ENCODE measurements at places on chromosomes 12 and 14.

DNA sequence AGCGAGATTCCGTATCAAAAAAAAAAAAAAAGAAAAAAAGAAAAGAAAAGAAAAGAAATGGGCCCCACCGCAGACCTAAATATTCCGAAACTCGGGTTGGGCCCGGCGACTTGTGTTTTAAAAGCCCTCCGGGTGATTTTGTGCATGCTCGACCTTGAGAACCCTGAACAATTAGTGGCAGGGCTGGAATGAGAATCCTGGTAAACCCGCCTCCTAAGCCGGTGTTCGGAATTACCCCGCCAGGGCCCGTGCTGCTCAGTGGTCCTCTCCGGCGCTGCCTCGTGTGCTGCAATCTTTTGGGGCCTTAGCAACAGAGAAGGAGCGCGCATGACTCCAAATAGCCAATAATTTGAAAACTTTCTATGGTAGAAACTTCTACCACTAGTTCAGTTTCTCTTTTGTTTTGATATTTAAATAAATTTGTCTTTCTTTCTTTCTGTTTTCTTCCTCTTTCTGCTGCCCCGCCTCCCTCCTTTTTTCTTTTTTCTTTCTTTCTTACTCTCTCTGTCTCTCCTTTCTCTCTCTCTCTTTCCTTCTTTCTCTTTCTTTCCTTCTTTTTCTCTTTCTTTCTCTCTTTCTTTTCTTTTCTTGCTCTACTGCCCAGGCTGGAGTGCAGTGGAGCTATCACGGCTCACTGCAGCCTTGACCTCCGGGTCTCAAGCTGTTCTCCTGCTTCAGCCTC is 1.5 kb upstream of the GALNT6 start:
- DNase-seq, result no peak

GRCh38 chr12:117092511-117092780 is 6.8 kb downstream of the TESC start:
- DNase-seq, result no peak

DNA sequence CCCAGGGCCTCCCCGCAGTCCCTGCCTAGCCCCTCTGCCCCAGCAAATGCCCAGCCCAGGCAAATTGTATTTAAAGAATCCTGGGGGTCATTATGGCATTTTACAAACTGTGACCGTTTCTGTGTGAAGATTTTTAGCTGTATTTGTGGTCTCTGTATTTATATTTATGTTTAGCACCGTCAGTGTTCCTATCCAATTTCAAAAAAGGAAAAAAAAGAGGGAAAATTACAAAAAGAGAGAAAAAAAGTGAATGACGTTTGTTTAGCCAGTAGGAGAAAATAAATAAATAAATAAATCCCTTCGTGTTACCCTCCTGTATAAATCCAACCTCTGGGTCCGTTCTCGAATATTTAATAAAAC is 2.2 kb downstream of the HOXC6 start:
- no peak for DNase-seq

DNA sequence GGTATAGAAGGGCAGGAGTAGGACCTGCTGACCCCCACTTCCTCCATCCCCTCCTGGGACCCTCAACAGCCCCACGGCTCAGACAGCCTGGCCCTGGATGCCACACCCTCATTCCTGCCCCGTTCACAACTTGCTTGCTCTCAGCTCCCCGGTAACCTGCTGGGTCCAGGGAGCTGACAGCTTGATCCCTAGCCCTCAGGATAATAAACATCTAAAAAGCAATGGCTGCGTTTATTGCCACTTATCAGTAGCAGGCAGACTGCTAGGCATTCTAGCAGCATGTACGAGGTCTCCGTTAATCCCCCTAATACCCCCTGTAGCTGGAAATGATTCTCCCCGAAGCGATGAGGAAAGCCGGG is 24.3 kb upstream of the RPLP0 start:
- DNase-seq, result no peak

DNA sequence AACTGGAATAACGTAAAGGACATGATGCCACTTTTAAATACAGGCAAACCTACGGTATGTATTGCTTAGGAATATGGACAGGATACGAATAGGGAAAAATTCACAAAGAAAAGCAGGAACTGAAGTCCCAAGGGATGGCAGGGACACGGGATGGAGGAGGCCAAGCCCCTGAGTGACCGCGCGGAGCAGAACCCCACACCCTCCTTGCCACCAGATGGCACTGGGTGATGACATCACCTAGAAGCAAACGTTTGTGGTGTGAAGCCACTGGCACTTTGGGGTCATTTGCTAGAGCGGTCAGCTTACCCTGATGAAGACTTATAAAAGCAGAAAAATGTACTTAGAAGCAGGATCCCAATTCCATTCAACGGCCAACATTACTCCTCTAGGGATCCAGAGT is 9.4 kb downstream of the DHX37 start:
- no peak for DNase-seq

DNA sequence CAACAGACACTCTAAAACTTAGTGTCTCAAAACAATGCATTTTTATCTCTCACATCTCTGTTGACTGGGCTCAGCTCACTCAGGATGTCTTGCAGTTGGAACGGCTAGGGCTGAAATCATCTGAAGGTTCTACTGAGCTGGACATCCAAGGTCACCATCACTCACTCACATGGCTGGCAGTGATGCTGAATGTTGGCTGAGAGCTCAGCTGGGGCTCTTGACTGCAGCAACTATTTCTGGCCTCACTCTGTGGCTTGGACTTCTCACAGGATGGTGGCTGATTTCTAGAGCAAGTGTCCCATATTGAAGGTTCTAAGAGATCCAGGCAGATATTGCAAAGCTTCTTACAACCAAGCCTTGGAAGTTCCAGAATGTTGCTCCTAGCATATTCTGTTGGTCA is 166.5 kb downstream of the ZFP36L1 start:
- no peak for DNase-seq

DNA sequence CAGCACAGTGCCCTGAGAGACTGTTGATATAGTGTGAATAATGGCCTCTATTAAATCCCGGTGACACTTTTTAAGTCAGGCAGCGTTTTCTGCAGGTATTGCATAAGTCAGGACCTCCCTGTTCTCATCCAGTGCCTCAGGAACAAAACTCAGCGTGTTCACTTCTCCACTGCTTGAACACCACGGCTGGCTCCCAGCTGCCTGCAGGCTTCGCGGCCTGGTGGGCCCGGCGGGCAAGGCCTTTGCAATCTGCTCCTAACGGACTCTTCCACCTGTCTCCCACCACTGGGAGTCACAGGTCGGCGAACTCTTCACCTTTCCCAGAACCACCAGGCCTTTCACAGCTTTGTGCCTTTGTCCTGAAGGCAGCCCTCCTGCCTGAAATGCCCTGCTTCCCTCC is 18.7 kb downstream of the RFX4 start:
- DNase-seq, result no peak

GRCh38 chr12:52436828-52437474 is 2.8 kb upstream of the KRT75 start:
- DNase-seq, result no peak

GRCh38 chr14:98651037-98651436 is 621.0 kb downstream of the BCL11B start:
- DNase-seq, result no peak

GRCh38 chr12:80580254-80580653 is 127.2 kb upstream of the MYF6 start:
- no peak for DNase-seq

GRCh38 chr12:26651566-26652188 is 181.3 kb downstream of the ITPR2 start:
- DNase-seq, result no peak

GRCh38 chr14:22668417-22668816 is 24.3 kb upstream of the OR6J1 start:
- no peak for DNase-seq

- DNase-seq, result no peak
These were observed 56.4 kb downstream of the PRKCH start for GRCh38 chr14:61377749-61378148.

- DNase-seq, result no peak
These were observed 60.0 kb downstream of the GALNT16 start for GRCh38 chr14:69319911-69320310.

- DNase-seq, result no peak
These were observed 33.6 kb upstream of the HIF1A start for GRCh38 chr14:61661471-61662400.

DNA sequence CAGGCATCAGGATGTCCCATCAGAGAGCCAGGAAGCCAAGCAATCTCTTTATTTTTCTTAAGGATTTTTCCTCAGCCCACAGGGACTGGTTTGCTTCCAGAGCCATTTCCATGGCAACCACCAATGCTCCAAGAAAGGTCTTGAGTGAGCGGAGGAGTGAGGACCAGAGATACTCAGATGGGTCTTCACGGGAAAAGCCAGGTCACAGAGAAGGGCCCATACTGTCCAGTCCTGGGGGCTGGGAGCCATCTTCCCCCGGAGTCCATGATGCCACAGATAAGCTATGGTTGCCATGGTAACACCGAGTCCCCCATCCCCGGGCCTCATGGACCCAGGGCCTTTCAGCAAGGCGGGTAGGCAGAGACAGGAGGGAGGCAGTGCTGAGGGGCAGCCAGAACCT is 28.6 kb downstream of the CMKLR1 start:
- DNase-seq, result no peak

DNA sequence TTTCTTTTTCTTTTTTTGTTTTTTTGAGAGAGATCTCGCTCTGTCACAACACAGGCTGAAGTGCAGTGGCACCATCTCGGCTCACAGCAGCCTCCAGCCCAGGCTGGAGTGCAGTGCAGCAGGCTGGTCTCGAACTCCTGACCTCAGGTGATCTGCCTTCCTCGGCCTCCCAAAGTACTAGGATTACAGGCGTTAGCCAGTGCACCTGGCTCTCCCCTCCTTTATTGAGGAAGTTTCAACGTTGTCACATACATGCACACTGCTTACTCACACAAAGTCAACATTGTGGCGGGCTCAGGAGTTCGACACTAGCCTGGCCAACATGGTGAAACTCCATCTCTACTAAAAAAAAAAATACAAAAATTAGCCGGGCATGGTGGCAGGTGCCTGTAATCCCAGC is 32.0 kb downstream of the EAPP start:
- no peak for DNase-seq

GRCh38 chr12:214003-214741 is at the start of gene SLC6A12:
TSS of gene SLC6A12 (minus strand) at chr12:214157. CDS start at chr12:209986, 4,171 bp downstream.
- no peak for DNase-seq

- no peak for DNase-seq
These were observed 139.7 kb downstream of the TTLL5 start for GRCh38 chr14:75800792-75801191.

GRCh38 chr12:63164911-63165310 is 13.9 kb upstream of the AVPR1A start:
- DNase-seq, result no peak

DNA sequence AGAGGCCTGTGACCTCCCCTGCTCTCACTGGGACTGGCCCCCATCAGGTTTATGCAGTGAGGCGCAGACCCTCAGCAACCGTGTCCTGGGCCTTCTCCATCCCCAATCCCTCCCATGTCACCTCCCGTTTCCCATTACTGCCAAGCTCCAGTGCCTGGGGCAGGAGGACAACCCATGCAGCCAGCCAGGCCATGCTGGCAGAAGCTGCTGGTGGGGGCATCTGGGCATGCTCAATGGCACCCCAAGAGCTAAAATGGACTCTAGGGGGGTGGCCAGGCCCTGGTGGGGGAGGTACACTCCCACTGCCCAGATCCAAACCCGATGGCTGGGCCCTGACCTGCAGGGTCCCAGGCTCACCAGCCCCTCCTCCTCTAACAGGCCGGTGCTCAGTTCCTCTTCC is 20.5 kb upstream of the GPR132 start:
- no peak for DNase-seq

DNA sequence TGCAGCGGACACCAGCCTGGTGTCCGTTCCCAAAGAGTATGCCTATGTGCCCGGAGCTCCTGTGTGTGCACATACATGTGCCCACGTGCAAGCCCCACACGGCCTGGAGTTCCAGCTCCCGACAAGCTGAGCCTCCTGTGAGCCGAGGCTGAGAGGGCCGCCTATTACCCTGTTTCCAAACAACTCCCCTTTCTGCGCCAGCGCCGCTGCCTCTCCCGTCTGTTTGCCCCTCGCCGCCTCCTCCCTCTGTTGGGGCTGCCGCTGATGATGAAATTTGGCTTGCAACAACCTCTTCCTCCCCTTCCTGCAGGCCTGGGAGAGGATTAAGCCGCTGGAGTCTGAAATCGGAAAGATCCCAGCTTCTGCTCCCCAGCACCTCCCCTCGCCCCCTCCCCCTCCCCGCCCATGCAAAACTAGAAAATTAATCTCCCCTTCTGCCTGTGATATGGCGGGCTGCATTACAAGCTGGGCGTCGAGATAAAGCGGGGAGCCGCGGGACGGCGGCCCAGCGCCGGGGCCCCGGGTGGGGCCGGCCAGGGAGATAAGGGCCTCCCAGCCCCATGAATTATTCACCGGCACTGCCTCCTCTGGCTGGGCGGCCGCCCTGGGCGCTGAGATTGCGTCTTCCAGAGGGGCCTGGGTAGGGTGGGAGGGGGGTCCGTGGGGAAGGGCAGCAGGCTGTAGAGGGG is 6.8 kb upstream of the ASIC1 start:
- DNase-seq, result no peak

- DNase-seq, result no peak
These were observed 109.4 kb downstream of the TMEM30B start for GRCh38 chr14:61171727-61172126.

GRCh38 chr14:95832012-95832411 is 44.6 kb upstream of the TUNAR start:
- DNase-seq, result no peak

- DNase-seq, result no peak
These were observed 627 bp downstream of the CPM start for GRCh38 chr12:68932128-68932960.

DNA sequence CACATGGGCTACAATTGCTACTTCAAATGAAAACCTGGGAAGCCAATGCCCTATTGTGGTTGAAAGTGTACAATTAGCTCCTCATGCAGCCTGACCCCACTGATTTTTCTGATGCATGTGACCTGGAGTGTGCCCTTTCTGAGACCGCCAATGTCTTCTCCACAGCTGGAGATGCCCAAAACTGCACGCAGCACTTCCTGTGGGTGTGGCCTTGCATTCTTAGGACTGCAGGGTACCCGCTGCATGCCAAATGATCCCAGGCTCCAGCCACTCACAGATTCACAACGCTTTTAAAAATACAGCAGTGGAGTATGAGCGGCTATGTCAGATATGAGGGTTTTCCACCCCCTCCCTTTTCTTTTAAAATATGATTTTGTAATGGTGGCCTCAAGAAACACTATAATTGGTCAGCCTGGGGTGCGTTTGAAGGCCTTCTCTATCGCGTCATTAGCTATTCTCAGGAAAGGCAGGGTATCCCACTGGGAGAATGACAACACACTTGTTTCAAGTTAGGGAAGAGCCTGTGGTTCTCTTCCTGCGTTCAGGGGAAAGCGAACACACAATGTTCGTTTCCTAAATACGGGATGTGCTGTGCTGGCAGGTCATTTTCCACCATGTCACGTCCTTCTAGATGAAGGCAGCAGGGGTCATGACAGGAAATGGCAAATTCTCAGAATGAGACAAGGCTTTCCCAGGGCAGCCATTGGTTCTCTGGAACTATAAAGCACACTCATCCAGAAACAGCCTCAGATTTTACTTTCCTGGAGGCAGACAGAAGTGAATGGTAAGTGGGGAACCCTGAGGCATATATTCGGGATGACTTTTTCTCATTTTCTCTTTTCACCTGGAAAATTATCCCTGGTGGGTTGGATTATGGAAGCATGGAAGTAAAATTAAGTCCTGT is at the start of gene APOLD1:
Gene APOLD1, plus strand, starts transcription at position 749 of the 904 bp plus-strand sequence. Its CDS starts 33 bp downstream, at position 782.
- no peak for DNase-seq
